Vagina (tissue), 2 donors: ENCODE measurements at places on chromosomes 7 and 10. TPM values are rescaled to one million over a fixed set of nuclear protein-coding genes. Genes with fewer than 3 reads are reported as not detected.

- peak overlapping the region; percentile 4 for H3K4me3 ChIP-seq
- DNase-seq: no peak
Observed at GRCh38 chr10:62054408-62054807, 152.9 kb downstream of the ARID5B start.

DNA sequence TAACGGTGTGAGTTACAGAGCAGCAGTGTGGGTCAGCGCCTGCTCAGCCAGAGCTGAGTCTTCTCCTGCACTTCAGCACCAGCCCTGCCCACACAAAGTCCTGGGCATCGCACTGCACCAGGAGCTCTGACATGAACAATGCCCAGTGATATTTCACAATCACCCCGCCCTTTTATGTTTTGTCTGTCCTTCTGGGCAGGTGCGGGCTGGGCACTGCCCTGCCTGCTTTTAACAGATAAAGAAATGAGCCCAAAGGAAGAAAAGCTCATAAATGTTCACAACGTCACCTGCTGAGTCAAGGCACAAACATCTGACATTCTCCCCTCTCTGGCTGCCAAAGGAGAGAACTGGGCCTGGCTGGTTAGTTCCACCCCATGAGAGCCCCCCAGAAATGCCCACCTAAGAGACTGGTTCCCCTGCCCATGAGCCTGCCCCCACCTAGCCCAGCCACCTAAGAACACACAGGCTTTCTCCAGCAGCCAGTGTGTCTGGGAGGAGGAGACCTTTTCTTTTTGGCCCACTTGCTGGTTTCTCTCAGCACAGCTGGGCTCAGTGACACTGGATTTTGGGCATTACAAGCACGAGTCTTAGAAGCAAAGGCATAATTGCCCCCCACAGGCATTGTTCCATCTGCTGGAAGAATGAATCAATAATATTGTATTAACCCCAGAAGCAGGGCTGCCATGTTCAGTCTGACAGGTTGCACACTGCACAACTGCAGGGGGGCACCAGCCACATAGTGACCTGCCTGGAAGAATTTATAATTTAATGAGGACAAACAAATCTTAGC lies 22.3 kb downstream of the CALML3 start:
- DNase-seq: no peak
- H3K4me3 ChIP-seq: peak overlapping the region; percentile 21
- no peaks in the 10 kb centered on the region for H3K36me3 ChIP-seq
- H3K27ac ChIP-seq: peak overlapping the region; percentile 86
- H3K27me3 ChIP-seq: no peaks in the 10 kb centered on the region

DNA sequence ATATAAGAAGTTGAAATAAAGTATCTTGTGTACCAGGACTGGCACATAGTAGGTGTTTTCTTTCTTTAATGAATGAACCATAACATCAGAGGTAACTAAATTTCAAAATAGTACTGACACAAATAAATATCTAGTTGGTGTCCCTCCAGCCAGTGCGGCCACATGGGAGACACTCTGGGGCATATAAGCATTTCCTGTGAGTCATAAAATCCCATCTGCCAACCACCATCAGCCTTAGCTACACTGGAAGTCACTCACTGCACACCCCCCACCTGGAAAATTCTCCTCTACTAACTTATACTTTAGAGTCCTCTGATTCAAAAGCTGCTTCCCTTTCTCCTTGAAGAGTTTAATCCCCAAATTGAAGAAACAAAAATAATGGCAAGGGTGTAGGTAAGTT lies 32.5 kb downstream of the DYDC1 start:
- H3K4me3 ChIP-seq: no peak overlapping the region
- H3K36me3 ChIP-seq: no peaks in the 10 kb centered on the region
- H3K4me1 ChIP-seq: no peaks in the 10 kb centered on the region
- DNase-seq: no peak

GRCh38 chr10:133257489-133258065 lies 19.1 kb downstream of the ADAM8 start:
- H3K27ac ChIP-seq: peak overlapping the region; percentile 46
- H3K36me3 ChIP-seq: no peaks in the 10 kb centered on the region
- H3K4me3 ChIP-seq: no peak overlapping the region
- peaks cover 49% of the 10 kb centered on the region for H3K4me1 ChIP-seq
- DNase-seq: no peak
- no peaks in the 10 kb centered on the region for H3K27me3 ChIP-seq

- no peak for DNase-seq
- H3K27me3 ChIP-seq: no peaks in the 10 kb centered on the region
- H3K27ac ChIP-seq: no peak overlapping the region
- no peak overlapping the region for H3K4me3 ChIP-seq
- H3K36me3 ChIP-seq: no peaks in the 10 kb centered on the region
- peaks cover 8% of the 10 kb centered on the region for H3K4me1 ChIP-seq
Observed at GRCh38 chr7:151204383-151205032, 5.8 kb downstream of the H2BK1 start.

DNA sequence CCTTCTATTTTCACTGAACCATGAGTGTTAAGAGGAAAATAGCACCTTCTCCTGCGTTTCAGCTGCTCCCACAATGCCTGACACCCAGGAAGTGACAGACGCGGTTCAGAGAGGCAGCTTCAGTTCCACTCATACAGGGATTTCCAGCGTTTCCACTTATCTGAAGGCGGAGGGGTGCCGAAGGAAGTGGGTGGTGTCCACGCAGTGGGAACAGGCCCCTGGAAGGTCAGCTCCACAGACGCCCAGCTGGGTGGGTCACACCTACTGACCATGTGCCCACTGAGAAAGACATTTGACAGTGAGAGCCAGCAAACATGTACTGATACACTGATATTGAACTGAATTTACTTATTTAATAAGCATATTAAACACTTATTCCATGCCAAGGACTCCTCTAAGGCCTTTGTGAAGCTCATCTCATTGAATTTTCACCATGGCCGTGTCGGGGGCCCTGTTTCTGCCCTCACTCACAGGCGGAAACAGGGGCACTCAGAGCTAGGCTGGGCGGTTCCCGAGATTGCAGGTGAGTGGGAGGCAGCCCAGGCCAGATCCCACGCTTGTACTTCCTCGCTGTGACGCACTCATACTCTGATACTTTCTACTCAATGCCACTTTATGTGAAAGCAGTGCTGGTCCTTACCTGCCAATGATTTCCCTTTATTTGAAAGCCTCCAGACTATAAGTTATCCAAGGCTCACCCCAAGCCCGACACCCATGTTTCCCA lies 96.8 kb downstream of the TCERG1L start:
- H3K4me3 ChIP-seq: no peak overlapping the region
- no peaks in the 10 kb centered on the region for H3K36me3 ChIP-seq
- DNase-seq: no peak
- H3K27ac ChIP-seq: no peak overlapping the region

DNA sequence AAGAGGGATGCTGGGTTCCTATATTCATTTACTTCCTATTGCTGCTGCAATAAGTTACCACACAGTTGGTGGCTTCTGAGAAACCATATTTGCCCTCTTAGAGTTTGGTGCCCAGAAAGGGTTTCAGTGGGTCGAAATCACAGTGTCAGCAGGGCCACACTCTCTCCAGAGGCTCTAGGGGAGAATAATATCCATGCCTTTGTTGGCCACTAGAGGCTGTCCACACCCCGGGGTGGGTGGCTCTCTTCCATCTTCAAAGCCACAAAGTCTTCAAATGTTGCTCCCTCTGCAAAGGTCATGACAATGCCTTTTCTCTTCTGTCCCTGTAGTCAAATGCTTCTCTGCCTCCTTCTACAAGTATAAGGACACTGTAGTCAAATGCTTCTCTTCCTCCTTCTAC lies 989.4 kb downstream of the CCSER2 start:
- no peak overlapping the region for H3K27ac ChIP-seq
- no peaks in the 10 kb centered on the region for H3K4me1 ChIP-seq
- no peak overlapping the region for H3K4me3 ChIP-seq

RINT1 gene
- total RNA-seq: 27.5 TPM
